ENCODE measurements at places on chromosomes 5 and 9.

GRCh38 chr9:126642839-126643238, 29.1 kb downstream of the LMX1B start:
- DNase-seq: no peak

- no peak for DNase-seq
Observed at GRCh38 chr9:123778232-123778902, 151.6 kb downstream of the DENND1A start.

DNA sequence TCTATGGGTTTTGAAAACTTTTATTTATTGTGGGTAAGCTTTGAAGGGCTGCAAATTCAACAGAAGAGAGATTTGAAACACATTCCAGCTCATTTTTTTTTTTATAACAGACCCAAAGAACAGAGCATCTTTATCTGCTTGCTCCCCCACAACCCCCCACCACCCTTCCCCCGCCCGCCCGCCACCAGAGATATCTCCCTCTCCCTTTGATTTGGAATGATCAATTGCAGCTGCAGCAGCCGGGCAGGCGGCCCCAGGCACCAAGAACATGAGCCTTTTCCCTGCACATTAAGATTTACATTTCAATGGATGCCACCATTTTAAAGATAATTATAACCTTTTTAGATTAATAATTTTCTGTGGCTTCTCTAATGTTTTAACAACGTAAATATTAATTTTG, 510.9 kb downstream of the ZNF608 start:
- no peak for DNase-seq

- no peak for DNase-seq
Observed at GRCh38 chr5:159456722-159457465, 126.6 kb upstream of the IL12B start.

DNA sequence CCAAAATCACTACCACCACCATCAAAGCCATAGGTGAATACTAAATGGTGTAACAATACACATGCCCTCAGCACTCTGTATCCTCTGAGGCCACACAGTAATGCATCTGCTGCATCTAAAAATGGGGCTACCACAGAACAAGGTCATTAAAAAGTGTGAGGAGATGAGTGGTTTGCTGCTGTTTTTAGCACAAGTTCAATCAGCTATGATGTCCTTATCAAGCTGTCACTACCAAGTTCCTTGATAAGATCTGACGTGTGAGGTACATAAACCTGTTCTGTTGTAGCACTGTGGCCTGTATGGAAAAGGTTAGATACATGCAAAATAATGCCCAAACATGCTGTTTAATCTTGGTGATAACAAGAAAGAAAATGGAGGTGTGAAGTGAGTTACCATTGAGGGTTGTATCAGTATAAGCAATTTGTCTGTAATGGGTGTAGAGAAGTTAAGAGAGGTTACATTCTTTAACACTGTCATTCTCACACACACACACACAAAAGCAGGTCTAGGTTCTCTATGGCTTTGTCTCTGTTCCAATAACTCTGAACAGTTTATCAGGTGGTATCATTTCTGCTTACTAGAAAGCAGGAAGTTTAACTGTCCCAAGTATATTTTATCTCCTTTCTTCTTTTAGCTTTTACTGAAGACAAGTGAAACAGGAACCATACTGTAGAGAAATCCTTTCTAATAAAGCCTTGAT, 252.9 kb downstream of the CWC27 start:
- DNase-seq: no peak

- DNase-seq: no peak
Observed at GRCh38 chr9:137828527-137829259, 48.9 kb upstream of the CACNA1B start.

DNA sequence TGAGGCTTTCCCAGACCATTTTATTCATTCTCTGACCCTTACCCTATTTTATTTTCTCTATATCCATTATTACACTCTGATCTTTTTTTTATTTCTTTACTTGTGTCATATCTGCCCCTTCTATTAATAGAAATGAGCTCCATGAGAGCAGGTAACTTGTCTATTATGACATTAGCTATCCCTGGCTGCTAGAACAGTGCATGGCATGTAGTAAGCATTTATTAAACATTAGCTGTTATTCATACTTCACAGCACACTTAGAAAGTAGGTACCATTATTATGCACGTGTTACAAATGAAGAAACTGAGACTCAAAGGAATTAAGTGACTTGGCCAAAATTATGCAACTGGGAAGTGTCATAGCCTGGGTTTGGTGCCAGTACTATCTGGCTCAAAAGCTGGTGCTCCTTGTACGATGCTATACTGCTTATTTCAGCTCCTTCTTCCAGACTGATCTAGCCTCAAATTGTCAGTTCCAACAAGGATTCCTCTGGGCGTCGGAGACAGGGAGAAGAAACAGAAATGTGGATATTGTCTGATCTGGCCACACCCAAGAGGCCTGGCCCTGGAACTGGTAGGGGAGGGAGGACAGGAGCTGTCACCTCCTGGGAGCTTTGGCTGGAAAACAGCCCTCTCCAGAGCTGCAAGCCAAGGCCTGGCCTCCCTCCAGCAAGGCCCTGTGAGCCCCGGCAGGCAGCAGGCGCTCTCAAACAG, 10.8 kb upstream of the NIPAL4 start:
- no peak for DNase-seq

DNA sequence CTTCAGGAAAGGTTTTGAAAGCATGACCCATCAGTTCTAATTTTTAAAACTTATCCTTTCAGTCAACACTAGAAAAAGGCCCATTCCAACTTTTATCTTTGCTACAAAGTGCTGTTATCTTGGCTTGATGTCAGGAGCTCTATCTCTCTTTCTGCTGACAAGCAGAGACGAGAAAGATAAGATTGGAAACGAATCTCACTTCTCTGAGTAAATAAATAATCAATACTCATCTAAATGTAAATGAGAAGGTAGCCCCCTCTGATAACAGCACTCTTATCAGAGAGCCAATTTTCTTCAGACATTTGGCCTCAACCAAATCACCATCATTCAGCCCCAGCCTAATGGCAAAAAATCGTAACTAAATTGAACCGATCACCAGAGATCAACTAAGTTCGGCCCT, 191.7 kb downstream of the MAPKAP1 start:
- DNase-seq: no peak

Data from AG09319 (cell line).